ENCODE measurements at places on chromosomes 4 and X.

DNA sequence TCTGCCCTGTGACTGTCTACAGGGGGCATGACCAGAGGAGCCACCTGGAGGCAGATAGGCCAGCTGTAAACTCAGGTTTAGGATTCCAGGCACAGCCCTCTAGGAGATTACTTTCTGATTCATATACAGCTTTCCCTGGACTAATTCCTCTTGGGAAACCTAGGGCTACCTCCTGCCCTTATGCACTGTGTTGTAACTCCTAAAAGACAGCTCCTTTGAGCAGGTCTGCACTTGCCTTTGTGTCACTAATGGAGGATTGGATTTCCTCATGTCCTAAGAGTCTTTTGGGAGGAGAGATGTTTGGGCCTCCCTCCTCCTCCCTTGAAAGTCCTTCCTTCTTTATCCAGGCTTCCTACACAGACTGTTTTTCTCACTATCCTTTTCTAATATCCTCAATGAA, 202.0 kb downstream of the PCDH19 start:
- no peak for DNase-seq

DNA sequence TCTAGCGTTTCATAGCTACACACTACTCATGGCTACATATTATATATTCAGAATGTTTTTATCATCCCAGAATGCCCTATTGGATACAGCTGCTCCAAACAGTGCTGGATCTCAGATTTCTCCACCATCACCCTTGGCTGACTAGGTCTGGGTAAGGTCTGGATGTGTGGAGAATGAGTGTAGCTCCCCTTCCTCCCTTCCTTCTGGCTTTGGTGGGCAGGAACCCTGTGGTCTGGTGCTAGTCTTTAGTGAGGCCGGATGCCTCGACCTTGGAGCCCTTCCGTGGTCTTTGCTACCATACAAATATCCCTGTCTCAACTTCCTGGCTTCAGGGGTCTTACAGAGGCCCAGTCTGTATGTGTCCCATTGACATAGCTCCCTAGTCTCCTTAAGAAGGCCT, 52.1 kb upstream of the KDR start:
- DNase-seq, result no peak

DNA sequence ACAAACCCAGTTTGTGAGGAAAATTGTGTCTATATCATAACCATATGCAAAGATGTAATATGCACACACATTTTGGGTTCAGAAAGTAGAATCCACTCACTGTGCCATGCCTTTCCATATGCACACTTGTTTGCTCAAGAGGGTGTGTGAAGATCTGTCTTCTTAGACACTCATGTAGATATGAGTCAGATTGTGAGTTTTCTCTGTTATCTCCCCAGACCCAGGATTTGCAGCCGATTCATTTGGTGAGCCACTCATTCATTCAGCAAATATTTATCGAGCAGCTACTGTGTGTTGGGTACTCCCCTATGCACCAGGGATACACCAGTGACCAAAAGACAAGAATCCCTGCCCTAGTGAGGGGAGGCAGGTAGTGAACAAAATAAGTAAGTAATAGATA, 81.5 kb downstream of the CLCN5 start:
- DNase-seq, result no peak

DNA sequence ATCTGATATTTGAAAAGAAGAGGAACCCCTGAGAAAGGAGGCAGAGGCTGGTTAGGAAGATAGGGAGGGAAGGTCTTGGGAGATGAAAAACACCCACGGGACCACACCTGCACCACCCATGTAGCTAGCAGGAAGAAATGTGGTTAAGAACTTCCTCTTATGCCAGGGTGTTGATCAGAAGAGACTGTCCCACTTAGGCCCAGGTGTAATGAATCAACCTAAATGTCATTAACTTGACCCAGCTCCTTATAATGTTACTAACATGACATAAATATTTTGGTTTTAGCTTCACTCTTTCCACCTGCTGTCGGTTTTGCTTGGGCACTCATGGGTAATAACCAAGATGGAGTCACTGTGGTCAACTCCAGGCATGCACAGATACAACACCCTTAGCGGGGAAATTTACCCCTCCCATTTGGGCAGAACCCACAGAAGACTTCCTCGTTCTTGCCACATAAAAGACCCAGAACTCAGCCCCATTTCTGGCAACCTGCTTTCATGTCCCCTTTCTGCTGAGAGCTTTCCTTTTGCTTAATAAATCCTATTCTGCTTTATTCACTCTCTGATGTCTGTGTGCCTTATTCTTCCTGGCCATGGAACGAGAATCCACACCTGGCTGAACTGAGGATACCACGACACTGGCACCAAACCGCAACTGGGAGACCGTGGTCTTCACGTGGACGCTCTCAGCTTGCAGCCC, 46.8 kb downstream of the ZNF141 start:
- DNase-seq, result no peak

GRCh38 chrX:30824275-30824674, 64.8 kb downstream of the TAB3 start:
- DNase-seq, result no peak

GRCh38 chr4:181784881-181785280, 458.3 kb upstream of the TENM3 start:
- DNase-seq, result no peak

DNA sequence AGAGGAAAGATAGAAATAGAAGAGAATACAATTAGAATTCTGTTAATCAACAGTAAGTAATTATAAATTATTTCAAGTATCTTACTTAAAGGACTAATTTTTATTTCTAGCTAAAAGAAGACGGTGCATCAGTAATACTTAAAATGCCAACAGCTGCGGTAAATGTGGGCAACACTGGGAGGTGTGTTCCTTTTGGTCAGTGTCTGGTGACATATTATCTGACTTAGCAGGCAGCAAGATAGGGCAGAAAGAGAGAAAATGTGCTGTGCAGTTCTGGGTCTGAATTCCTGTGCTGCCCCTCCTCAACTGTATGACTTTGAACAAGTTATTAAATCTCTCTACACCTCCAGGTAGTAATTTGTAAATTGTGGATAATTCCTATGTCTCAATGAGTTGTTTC, 120.6 kb downstream of the ZNF827 start:
- no peak for DNase-seq

GRCh38 chr4:7253837-7254236, 61.5 kb downstream of the SORCS2 start:
- no peak for DNase-seq

GRCh38 chr4:95085124-95085833, 327.5 kb downstream of the BMPR1B start:
- DNase-seq, result no peak

GRCh38 chr4:114019969-114020358, 40.5 kb upstream of the ARSJ start:
- DNase-seq, result no peak

- peak; percentile 88 for DNase-seq
Observed at GRCh38 chr4:57410331-57411052, 300.3 kb upstream of the IGFBP7 start.

DNA sequence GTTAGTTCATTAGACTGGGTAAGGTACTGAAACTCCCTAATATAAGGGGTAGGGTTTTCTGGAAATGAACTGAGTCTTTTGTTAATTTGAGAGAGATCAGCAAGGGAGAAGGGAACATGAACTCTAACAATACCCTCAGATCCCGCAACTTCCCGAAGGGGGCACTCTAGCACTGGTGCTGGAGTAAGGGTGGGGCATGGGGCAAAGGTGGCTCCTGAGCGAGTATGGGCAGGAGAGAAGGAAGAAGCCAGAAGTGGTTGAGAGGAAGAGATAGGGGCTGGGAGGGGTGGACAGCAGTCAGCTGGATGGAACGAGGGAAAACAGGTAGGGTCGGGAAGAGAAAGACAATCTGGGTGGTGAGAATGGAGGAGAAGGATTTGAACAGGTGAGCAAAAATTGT, 183.2 kb upstream of the MAGEE2 start:
- DNase-seq, result no peak

- no peak for DNase-seq
Observed at GRCh38 chr4:23161787-23162186, 469.1 kb downstream of the GBA3 start.

DNA sequence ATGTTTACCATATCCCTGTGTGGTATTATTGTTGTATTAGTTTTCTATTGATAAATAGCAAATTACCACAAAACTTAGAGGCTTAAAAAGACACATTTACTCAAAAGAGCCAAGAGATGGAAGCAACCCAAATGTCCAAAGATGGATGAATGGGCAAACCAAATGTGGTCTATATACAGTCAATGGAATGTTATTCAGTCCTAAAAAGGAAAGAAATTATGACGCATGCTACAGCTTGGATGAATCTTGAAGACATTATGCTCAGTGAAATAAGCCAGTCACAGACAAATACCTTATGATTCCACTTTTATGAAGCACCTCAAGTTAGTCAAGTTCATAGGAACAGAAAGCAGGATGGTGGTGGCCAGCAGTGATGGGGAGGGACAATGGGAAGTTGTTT, 144.7 kb downstream of the QDPR start:
- no peak for DNase-seq

GRCh38 chr4:52573551-52573950, 85.5 kb downstream of the USP46 start:
- no peak for DNase-seq

- peak; percentile 33 for DNase-seq
Observed at GRCh38 chr4:92847026-92847425, 543.3 kb downstream of the GRID2 start.

DNA sequence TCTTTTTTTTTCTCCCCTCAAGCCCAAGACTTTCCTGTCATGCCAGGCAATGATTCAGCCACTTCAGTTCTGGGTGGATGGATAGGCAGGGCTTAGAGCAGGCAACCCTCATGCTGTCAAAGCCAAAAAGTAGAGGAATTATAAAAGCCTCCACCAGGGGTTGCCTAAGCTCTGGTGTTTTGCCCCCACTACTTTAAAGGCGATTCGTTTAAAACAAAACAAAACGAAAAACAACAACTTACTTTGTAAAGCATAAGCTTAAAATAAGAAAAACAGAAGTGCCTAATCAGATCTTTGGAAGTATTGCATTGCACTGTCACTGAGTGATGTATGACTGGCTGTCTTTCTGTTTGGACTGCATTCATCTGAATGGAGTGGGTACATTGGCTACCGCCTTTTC, 5.3 kb upstream of the IDS start:
- DNase-seq, result no peak

GRCh38 chrX:108121291-108121690, 29.7 kb downstream of the ATG4A start:
- no peak for DNase-seq

DNA sequence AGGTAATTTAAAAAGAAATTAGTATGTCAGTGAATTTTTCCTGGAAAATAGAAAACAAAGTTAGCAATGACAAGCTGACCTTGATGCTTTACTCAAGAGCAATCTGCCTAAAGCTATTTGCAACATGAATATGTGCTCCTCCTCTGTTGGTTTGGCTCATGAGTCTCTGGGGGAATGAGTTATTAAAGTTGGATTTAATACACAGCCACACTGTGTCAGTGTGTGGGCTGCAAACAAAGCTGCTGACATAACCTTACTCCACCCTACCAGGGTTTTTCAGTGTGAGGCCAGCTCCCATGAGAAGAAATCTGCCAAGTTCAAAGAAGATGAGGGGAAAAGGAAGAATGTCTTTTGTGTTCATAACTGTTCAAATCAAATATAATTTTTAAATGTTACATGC, 280.5 kb downstream of the TLL1 start:
- no peak for DNase-seq

DNA sequence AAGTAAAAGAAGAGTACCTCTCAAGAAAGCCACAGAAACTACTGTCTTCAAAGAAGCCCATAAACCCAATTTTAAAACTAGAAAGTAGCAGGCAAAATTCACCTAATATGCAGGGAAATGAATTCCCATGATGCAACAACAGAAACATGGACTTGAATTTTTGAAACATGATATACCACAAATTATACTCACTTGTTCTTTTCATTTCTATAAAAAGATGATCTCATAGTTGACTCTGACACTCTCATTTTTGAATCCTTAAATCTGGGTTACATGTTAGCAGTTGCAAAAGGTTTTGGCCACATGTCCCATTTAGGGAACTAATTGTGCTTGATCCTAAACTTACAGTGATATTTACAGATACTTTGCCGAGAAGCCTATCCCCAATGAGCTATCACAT, 1130.8 kb downstream of the FAT4 start:
- DNase-seq, result no peak

GRCh38 chr4:66048861-66049260, 378.6 kb upstream of the EPHA5 start:
- no peak for DNase-seq

- DNase-seq, result no peak
Observed at GRCh38 chr4:175891851-175892250, 79.8 kb upstream of the GPM6A start.

DNA sequence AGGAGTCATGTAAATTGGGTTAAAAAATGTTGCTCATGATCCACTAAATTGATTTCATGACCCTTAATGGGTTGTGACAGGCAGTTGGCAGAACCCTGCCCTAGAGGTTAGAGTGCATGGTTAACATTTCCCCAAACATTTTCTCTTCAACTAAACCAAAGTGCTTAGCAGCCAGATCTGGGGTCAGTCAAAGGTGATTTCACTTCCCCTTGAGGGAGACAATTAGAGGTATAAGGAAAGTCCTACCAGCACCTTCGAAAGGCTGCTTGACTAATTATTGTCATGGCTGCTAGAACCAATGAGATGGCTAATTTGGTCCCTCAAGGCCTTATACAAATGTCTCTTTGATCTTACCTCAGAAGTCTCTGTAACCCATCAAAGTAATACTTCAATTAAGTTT, 30.9 kb upstream of the INTS6L start:
- DNase-seq, result no peak

- peak; percentile 57 for DNase-seq
Observed at GRCh38 chrX:56783450-56783831, 54.4 kb downstream of the NBDY start.

GRCh38 chr4:112431158-112431557, 84.8 kb downstream of the NEUROG2 start:
- no peak for DNase-seq

- DNase-seq, result no peak
Observed at GRCh38 chr4:99847362-99847976, 30.8 kb downstream of the DAPP1 start.

DNA sequence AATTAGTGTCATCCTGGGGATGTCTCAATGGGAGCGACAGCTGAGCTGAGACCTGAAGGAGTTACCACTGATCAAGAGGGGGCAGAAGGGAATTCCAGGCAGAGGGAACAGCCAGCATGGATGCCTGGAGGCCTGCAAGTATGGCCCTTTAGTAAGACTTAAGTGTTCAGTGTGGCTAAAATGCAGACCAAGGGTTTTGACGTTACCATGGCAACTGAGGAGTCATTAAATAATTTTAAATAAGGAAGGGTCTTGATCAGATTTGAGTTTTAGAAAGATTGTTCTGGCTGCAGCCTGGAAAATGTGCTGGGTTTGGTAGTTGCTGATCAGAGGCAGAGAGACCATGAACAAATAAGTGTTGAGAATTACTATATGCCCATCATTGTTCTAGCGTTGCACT, 285.5 kb downstream of the USP46 start:
- DNase-seq, result no peak

GRCh38 chr4:104942990-104943743, 203.5 kb upstream of the TET2 start:
- DNase-seq, result no peak

DNA sequence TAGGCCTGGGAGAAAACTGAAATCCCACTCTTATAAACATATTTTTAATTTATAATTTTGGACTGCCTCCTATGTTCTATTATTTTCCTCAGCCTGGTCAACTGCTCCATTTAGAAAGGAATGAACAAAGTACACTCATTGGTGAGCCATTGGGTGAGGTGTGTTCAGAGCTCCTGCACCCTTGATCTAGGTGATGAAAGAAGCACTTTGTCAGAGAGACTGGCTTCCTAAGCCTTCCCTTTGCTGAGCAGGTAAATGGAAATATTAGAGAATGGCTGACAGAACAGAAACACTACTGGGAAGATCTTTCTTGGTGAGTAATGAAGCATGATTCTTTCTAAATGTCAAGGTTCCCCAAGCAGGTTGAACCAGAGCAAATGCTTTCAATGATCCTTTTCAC, 19.0 kb upstream of the ARHGAP24 start:
- no peak for DNase-seq

- DNase-seq, result no peak
Observed at GRCh38 chrX:20753076-20753475, 486.4 kb upstream of the RPS6KA3 start.
